AG04449 (cell line): ENCODE measurements at places on chromosomes 2 and 18.
A peak's percentile ranks its signal among the peaks of the same experiment; 100 is the strongest.

DNA sequence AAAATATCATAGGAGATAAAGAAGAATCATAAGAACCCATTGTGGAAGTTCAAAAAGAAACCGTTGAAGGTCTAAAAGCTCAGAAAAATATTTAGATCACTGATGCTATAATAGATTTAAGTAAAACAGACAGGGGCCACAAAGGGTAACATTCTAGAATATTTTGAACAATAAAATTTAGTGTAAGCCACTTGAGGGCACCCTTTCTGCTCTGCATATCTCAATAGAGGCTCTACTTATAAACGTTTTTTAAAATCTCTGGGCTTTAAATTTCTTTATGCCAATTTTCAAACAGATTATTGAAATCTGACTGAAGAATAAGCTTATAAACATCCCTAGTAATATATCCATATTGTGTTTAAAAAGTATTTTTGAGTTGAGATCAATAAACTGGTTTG, 57.6 kb upstream of the IL1RL1 start:
- no peak for DNase-seq

DNA sequence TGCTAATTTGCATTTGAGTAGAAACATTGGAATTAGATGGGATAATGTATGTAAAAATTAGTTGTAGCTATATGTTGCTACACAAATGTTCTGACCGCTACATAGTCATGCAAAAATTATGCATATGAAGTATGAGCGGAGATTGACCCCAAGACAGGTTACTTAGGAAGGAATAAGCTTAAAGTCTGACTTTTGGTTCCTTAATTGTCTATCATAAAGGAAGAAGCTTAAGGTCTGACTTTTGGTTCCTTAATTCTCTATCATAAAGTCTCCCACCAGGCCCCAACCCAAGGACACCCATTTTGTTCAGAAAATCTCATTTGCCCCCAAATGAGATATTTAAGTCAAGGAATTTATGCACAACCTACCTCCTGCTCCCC, 106.5 kb downstream of the EVA1A start:
- no peak for DNase-seq

- no peak for DNase-seq
Measured at GRCh38 chr2:22199994-22200393, 1076.2 kb downstream of the TDRD15 start.

- no peak for DNase-seq
Measured at GRCh38 chr2:98669675-98670074, 61.3 kb downstream of the MGAT4A start.

- DNase-seq = no peak
Measured at GRCh38 chr2:113720167-113720566, 36.3 kb downstream of the SLC35F5 start.

- DNase-seq = no peak
Measured at GRCh38 chr2:100954044-100954420, 48.1 kb upstream of the RPL31 start.

DNA sequence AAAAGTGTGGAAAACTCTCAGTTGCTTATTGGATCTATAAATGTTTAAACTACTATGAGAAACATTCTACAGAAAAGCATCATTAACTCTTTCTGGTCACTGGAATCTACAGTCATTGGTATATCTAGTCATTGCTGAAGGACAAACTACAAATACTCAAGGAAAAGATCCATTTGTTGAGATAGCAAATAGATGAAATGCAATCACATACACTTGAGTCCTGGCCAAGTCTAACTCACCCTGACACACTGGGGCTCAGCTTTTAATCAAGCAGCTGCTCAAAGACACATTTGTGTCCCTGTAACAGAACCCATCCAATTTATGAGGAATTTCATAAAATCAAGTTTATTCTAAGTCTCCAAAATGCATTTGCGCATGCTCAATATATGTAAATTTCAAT, 68.7 kb downstream of the CDH2 start:
- no peak for DNase-seq

DNA sequence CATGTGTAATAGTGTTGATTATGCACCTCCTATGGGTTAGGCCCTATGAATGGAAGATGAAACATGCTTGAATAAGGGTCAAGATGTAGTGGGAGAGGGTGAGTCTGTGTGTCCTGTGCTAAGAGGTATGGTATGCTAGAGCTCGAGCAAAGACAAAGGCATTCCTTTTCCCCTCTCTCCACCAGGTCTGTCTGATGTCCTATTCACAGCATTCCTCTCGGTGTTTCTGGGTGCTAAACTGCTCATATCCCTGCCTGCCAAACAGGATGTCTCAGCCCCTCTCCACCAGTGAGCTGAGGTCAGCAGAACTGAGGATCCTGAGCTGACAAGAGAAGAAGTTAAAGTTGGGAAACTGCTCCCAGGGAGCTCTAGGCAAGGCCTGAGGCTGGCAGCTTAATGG, 344.9 kb downstream of the TSN start:
- no peak for DNase-seq

DNA sequence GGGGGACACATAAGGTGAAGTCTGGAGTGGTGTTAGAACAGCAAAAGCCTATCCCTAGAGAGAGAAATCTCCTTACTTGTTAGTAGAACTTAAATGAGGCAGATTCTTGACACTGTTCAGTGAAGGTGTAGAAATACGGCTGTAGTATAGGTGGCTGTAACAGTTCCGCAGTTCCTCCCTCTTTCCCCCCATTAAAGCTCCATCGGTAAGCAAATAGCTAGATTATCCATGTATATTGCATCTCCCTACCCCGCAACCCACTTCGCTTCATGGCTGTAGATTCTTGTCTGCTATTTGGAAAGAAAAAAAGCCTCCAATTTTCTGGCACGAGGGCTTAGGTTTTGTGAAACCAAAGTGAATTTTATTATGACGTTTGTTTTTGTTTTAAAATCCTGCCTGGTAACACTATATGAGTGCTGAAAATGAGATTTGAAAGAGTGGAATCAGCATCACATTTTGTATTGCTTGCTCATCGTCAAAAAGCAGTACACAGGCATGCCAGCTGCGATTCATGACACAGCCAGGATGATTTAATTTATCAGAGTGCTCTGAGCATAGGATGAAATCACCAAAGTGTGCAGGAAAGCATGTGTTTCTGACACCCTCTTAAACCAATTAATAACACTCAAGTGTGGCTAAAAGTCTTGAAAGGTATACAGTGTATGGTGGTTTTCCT, 1.4 kb downstream of the FAM171B start:
- DNase-seq = no peak

- DNase-seq = no peak
Measured at GRCh38 chr2:238425505-238425978, 1.2 kb upstream of the ASB1 start.

DNA sequence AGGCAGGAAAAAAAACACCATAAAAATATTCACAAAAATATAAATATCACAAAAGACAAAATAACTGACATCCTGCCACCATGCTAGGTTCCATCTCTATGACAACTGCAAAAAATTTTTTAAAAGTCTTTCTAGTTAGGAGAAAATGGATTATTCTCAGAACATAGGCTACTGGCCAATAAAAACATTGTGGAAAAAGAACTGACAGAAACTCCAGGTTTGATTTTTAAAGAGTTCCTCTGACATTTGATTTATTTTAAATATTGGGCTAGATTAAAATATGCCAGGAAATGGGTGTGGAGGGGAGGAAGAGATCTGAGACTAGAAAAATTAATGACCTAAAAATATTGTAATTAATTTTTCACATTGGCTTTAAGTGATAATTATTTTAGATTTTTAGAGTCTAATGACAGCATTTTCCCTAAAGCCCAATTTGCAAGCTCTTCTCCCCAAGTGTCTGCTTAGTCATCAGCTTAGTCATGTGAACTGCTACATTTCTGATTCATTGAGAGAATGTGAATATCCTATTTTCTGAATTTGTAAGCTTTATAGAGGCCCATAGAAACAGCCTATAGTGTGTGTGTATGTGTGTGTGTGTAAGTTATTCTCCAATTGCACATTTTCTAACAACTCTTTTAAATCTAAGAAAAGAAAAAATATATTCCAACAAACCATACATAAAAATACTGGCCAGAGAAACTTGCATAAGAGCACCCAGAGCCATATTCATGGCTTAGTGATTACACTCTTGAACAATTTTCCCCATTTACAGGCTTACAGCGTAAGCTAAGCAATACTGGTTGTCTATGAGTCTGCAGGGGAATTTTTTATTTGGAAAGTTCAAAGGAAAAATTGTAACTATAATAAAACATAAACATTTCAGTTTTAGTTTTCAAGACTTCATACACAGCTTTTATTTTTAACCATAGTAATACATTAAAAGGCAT, 48.4 kb downstream of the TMEFF2 start:
- no peak for DNase-seq

GRCh38 chr18:25830787-25831186, 259.6 kb downstream of the SS18 start:
- no peak for DNase-seq

DNA sequence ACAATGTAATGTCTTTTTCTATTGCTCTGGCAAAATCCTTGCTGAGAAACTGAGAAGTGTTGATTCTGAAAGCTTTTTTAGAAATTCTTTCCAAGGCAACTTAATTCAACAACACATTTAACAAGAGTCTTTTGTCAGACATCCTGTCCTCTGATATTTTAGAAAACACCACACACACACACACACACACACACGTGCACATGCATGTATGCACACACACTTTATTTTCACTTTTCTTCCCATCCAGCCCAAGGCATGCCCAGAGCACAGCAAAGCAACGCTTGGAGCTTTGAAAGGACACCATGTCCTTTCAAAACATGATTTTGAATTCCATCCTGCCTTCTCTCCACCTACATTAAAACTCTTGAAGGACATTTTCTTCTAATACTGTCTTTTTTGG, 116.1 kb downstream of the ATL2 start:
- no peak for DNase-seq

GRCh38 chr2:158828378-158829164, 33.5 kb downstream of the DAPL1 start:
- no peak for DNase-seq

DNA sequence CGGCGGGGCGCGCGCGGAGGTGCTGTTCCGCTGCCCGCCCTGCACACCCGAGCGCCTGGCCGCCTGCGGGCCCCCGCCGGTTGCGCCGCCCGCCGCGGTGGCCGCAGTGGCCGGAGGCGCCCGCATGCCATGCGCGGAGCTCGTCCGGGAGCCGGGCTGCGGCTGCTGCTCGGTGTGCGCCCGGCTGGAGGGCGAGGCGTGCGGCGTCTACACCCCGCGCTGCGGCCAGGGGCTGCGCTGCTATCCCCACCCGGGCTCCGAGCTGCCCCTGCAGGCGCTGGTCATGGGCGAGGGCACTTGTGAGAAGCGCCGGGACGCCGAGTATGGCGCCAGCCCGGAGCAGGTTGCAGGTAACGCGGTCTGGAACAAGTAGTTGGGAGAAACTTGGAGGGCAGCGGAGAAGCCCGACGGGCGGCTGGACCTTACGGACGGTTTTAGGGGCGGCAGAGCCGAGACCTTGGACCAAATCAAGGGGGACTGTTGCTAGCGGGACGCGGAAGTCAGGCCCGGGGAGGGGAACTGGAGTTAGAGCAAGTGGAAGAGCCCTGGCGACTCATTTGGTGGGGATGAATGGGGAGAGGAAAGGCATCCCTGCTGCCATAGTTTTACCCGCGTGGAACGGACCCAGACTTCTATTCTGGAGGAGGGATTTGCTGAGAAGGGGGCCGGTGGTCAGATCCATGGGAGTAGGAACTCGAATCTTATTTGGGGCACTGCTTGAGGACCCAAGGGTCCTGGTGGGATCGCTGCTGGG, 573 bp downstream of the IGFBP2 start:
- no peak for DNase-seq

GRCh38 chr18:11004951-11005350, 144.4 kb downstream of the PIEZO2 start:
- DNase-seq = no peak

GRCh38 chr2:151891566-151892194, 63.5 kb upstream of the ARL5A start:
- DNase-seq = no peak

- no peak for DNase-seq
Measured at GRCh38 chr2:139155991-139156390, 375.8 kb upstream of the NXPH2 start.

DNA sequence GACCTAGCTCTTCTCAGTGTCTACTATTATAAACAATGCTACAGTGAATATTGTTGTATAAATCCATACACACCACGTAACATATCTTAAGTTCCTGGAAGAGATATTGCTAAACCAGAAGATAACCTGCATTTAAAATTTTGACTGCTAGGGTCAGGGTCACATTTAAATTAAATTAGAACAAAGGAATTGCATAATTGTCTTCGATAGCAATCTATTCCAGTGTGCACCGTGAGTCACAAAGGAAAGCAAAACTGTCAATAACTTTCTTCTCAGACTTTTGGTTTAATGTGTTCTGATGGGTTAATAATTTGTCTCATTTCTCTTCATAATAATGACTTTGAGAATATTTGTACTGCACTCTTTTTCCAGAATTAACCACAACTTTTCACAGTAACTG, 4.2 kb downstream of the GEN1 start:
- no peak for DNase-seq

DNA sequence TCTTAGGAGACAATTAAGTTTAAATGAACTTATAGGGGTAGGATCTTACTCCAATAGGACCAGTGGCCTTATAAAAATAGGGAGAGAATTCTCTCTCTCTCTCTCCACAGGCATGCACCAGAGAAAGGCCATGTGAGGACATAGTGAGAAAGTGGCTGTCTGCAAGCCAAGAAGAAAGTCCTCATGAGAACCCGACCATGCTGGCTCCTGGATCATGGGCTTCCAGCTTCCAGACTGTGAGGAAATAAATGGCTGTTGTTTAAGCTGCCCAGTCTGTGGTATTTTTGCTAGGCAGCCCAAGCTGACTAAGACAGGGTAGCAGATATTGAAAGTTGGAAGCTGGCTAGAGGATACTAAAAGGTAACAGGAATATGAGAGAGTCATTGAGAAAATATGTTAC, 454.0 kb downstream of the NBAS start:
- no peak for DNase-seq

GRCh38 chr2:234142530-234142929, 92.0 kb downstream of the SPP2 start:
- no peak for DNase-seq

DNA sequence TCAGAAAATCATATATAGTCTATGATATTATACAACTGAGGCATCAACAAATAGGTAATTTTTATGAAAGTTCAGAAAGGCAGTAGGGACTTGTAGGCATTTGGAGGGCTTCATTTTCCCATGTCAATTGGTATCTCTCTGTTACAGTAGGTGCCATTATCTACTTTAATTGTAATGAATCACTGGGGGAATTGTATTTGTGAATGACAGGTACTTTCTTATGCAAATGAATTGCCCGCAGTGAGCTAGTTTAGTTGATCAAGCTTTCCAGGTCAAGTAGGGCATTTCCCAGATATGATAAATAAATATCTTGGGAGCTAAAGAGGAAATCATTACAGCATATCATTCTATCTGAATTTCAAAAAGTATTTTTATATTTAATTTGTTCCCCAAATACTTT, 1116.3 kb downstream of the DPP10 start:
- no peak for DNase-seq

GRCh38 chr2:99085421-99085820, 56.1 kb upstream of the C2orf15 start:
- DNase-seq = no peak

- DNase-seq = peak; percentile 85
Measured at GRCh38 chr2:213284105-213285090, at the start of gene SPAG16. Gene SPAG16 (plus strand): TSS chr2:213284464.

- no peak for DNase-seq
Measured at GRCh38 chr18:79789091-79789891, 8.4 kb upstream of the KCNG2 start.

GRCh38 chr2:61707984-61708852, 145.6 kb downstream of the FAM161A start:
- DNase-seq = no peak

GRCh38 chr2:84373391-84373790, 85.7 kb downstream of the SUCLG1 start:
- DNase-seq = no peak
